ENCODE measurements at places on chromosomes 6 and 20.

DNA sequence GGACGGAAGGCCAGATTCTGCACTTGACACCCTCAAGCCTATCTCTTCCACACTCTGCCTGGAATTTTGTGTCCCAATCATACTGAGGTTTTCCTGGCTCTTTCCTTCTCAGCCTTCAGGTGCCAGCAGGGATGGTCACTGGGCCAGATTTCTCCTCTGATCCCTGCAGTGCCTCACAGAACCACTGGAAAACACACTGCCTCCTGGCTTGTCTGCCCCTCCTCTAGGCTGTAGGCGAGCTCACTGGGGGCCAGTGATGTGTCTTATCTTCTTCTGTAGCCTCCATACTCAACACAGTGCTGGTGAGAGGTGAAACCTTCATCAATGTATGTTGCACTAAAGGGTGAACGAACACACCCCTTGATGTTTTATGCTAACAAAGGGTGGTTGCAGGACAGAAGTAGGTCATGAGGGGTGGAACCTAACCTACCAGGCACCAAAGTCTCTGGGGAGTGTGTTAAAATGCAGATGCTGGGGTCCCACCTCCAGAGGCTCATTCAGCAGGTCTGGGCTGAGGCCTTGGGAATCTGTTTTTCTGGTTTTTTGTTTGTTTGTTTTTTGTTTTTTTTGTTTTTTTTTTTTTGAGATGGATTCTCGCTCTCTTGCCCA, 80.3 kb downstream of the CDH26 start:
- DNase-seq: no peak

- no peak for DNase-seq
These were observed 46.3 kb downstream of the CYP39A1 start for GRCh38 chr6:46606338-46606737.

GRCh38 chr20:59171986-59172385, 8.4 kb downstream of the ZNF831 start:
- no peak for DNase-seq

GRCh38 chr20:57465943-57466342, 59.0 kb downstream of the CTCFL start:
- no peak for DNase-seq
